Femur (tissue), 1 donor: ENCODE measurements at places on chromosomes 7 and 10.
A peak's percentile ranks its signal among the peaks of the same experiment; 100 is the strongest.

- DNase-seq = no peak
Measured at GRCh38 chr7:144011458-144012230, 11.5 kb downstream of the OR6B1 start.

DNA sequence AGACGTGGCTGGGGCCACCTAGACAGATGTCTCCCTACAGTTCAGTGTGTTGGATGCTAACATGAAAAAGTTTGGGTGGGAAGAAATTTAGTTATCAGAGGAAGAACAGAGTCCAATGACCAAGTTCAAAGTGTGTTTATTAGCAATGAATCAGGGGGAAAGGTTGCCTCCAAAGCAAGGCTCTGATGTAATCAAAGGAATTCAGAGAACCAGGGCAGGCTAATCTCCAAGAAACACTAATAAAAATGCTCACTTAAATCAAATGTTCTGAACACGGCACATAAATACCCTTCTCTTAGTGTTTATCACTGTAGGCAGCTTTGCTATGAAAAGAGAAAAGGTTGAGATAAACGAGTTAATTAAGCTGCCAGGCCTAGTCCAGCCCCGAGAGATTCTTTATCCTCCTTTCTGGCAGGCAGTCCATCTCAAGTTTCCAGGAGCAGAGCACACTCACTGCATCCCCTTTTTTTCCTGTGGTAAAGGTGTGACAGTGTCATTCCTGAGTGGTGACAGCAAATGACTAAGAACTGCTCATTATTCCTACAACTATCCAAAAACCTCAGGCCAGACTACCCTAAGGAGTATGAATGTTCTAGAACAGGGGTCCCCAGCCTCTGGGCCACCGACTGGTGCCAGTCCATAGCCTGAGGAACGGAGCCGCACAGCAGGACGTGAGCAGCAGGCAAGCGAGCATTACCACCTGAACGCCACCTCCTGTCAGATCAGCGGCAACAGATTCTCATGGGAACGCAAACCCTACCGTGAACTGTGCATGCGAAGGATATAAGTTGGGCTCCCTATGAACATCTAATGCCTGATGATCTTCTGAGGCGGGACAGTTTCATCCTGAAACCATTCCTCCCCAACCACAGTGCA, 66.9 kb upstream of the FHIP2A start:
- no peak for DNase-seq

DNA sequence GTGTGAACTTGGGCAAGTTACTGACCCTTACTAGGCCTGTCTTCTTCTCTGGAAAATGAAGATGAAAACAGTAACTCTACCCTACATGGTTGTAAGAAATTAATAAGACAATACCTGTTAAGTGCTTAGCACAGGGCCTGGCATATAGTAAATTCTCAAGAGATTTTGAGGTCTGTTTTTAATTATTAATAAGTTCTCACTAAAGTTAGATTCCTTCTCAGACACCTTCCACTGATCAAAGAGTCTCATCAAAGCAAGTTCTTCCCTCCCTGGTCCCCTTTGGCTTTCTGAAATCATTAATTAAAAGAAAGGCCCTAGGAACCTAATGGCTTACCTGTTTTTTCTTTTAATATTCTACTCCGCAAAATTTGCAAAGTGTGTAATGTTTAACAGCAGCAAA, 4.6 kb downstream of the TMEM140 start:
- DNase-seq = no peak

GRCh38 chr10:78746155-78746763, 322.5 kb upstream of the ZMIZ1 start:
- no peak for DNase-seq

- peak; percentile 54 for DNase-seq
Measured at GRCh38 chr10:79133416-79133815, 64.7 kb downstream of the ZMIZ1 start.

DNA sequence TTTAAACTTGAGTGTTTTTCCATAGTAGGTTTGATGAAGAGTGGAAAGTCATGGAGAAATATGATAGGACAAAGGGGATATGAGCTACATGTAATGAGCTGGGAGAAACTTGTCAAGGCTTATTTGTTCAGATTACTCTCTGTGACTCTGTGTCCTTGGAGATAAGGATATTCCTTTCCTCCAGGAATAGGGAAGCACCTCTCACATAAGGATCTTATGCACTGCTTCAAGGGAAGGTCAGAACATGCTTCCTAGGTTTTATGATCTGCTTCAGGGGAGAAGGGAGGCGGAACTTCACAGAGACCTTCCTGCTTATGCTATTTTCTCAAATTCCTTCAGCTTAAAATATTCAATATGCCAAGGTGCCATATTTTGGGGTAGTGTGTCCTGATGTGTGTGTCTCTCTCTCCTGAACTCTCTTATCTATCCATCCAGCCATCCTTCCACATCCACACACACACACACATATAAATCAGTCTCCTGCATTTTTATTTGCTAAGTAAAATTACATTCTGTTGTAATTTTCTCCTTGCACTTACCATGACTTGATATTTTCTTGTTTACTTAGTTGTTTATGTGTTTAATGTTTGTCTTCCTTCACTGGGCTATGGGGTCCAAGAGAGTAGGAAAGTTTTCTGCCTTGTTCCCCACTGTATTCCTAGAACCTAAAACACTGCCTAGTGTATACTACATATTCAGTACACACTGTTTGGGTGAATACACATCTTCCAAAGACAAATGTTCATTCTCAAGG, 26.4 kb downstream of the ARL4A start:
- no peak for DNase-seq

DNA sequence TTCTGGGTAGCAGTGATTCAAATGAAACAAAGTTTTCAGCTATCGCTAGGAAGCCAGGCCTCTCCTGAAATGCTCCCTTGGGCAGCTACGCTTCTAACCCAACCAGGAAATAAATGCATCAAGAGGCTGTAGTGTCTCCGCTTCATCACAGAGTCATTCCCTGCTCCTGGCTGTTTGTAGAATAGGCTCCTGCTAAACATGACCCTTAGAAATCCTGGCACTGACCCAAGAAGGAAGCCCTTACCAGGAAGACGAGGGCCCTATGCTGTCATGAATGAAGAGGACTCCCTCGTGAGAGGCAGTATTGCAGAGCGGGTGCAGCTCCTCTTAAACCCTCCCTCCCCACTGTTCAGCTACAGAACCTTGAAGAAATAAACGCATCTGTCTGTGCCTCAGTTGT, 48.3 kb downstream of the NOD1 start:
- DNase-seq = no peak

GRCh38 chr10:43409385-43410109, 561 bp upstream of the HNRNPF start:
- DNase-seq = no peak

GRCh38 chr10:20090831-20091230, 274.6 kb downstream of the PLXDC2 start:
- no peak for DNase-seq

DNA sequence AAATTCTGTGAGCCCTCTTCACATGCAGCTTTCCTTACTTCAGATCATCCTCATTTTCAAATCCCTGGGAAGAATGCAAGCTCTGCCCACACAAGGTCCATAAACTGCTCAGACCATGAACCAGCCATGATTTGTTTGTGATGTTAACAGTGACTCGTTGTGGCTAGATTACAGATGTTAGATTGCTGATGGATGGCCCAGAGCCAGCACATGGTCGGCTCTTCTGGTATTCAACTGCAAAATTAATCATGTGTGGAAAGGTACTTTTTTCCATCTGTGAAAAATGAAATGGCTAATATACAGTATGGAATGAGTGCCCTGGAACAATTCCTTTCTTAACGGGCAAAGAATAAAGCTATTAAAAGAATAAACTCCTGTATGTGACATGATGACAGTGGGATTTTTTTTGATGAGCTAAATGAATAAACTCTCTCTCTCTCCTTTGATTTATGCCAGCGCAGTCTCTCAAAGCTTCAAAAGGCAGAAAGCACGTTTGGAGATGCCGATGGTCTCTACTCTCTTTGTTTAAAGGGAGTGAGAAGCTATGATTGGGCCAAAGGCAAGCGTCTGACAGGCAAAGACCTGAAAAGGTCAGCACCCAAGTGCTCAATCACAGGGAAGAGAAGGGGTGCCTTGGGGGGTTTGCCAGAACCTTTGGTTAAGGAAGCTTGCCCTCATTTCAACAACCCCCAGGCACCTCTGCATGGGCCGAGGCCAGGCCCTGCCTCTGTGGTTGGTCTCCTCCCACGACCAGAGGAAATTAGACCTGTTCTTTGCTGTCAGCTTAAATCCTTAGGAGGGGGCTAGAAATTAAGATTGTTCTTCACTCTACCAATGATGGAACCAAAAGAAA, 444.0 kb upstream of the NFE2L3 start:
- DNase-seq = peak; percentile 41

- no peak for DNase-seq
Measured at GRCh38 chr10:74925708-74926107, 99.3 kb downstream of the KAT6B start.

GRCh38 chr7:127862525-127862924, 168.7 kb downstream of the LRRC4 start:
- DNase-seq = no peak

- no peak for DNase-seq
Measured at GRCh38 chr10:62903828-62904227, 87.7 kb upstream of the EGR2 start.

- no peak for DNase-seq
Measured at GRCh38 chr7:1033546-1034145, 10.7 kb upstream of the GPR146 start.

DNA sequence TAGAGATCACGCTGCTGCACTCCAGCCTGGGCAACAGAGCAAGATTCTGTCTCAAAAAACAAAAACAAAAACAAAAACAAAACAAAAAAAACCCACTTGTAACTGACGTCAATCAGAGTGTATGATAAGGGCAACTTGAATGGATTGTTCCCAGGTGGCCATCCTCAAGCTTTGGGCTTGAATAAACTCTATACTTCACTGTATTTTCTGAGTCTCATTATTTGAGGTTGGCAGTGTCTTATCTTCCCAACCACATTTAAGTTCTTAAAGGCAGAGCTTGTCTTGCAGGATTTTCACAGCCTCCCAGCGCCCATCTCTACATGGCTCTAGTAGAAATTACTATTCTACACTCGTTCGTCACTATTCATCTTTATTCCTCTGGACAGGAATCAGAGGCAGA, 5.1 kb upstream of the OAT start:
- no peak for DNase-seq

- DNase-seq = no peak
Measured at GRCh38 chr10:119451300-119451896, 91.1 kb downstream of the RGS10 start.

- DNase-seq = no peak
Measured at GRCh38 chr10:75418293-75418692, 13.1 kb upstream of the LRMDA start.

- DNase-seq = no peak
Measured at GRCh38 chr7:101629171-101629570, at the start of gene MYL10. MYL10 (minus strand) TSS chr7:101629296; CDS start chr7:101629118, 178 bp downstream.

GRCh38 chr10:9709849-9710248, 1307.8 kb upstream of the CELF2 start:
- DNase-seq = no peak

DNA sequence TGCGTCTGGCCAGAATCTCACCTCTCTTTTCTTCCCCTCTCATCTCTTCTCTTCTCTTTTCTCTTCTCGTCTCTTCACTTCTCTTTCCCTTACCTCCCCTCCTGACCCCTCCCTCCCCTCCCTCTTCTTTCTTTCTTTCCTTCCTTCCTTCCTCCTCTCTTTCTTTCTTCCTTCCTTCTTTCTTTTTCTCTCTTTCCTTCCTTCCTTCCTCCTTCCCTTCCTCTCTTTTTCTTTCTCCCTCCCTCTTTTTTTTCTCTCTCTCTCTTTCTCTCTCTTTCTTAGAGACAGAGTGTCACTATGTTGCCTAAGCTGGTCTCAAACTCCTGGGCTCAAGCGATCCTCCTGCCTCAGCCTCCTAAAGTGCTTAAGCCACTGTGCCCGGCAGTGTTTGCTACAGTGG, 4.6 kb upstream of the GTF2IRD1 start:
- no peak for DNase-seq

- DNase-seq = no peak
Measured at GRCh38 chr10:95503001-95503400, 58.2 kb downstream of the SORBS1 start.

GRCh38 chr10:82149674-82150073, 274.7 kb downstream of the NRG3 start:
- DNase-seq = no peak
